ENCODE measurements at places on chromosomes 4 and X.
A peak's percentile ranks its signal among the peaks of the same experiment; 100 is the strongest.

DNA sequence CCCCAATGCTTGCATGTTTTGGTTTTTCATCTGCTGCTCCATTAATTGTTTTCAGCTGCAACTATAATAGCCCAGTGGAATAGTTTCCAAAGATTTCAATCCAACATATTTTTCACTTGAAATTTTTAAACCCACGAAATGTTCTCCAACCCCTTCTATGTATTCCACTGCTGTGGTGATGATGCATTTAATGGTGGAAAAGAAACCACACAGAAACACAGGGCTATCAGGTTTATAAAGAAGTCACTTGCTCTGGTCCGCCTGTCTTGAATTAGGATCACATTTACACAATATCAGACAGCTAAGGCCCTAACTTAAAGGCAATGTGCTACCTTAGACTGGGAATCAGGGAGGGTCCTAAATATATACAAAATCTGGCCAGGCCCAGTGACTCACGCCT, 35.0 kb downstream of the OPHN1 start:
- DNase-seq, result no peak

- DNase-seq, result no peak
These were observed 47.4 kb downstream of the WDR1 start for GRCh38 chr4:10069075-10069642.

GRCh38 chr4:133402616-133403015, 253.5 kb downstream of the PCDH10 start:
- DNase-seq, result no peak

DNA sequence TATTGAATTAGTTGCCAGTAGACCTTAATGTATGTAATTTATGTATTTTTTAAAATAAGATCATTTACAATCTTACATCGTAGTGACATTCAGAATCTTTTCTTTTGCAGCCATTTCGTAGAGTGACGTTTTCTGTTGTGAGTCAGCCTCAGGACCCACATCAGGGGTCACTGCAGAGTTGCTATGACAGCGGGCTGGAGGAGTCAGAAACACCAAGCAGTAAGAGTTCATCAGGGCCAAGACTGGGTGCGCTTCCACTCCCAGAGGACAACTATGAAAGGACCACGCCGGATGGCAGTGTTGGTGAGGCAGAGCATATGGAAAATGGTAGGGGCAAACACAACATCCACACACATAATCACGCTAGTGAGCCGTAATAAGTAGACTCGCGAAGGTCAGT, 199.9 kb downstream of the PCDH7 start:
- DNase-seq, result no peak

DNA sequence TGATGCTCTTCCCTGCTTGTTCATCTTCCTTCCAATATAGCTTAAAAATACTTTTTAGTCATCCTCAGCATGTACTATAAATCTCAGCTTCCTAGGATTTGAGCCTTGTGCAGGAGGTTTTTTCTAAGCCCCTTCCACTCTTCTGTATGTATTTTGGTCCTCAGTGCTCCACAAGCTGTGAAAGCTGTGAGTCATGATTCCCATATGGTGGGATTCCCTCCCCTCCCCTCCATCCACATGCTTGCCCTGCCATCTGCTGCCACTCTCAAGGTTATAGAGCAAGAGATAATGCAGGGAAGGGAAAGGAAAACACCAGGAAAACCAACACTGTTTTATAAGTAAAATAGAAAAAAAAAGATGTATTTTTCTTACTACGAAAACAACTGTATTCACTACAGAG, 58.5 kb upstream of the AP1S2 start:
- DNase-seq, result no peak

DNA sequence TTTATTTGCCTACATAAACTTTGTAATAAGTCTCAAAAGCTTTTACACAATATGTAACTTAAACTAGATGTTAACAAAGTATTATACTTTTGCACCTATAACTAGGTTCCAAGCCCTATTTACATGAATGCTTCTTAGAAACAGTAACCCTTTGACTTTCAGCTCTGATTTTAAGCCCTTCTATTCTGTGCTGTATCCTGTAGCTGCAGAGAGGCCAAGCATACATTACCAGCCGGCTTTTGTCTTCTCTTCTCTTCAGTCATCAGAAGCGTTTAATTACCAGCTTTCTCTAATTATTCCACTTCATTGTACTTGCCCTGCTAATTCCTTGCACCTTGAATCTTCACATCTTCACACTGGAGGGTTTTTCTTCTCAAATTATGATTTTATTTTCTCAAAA, 403.1 kb downstream of the PDGFC start:
- no peak for DNase-seq

DNA sequence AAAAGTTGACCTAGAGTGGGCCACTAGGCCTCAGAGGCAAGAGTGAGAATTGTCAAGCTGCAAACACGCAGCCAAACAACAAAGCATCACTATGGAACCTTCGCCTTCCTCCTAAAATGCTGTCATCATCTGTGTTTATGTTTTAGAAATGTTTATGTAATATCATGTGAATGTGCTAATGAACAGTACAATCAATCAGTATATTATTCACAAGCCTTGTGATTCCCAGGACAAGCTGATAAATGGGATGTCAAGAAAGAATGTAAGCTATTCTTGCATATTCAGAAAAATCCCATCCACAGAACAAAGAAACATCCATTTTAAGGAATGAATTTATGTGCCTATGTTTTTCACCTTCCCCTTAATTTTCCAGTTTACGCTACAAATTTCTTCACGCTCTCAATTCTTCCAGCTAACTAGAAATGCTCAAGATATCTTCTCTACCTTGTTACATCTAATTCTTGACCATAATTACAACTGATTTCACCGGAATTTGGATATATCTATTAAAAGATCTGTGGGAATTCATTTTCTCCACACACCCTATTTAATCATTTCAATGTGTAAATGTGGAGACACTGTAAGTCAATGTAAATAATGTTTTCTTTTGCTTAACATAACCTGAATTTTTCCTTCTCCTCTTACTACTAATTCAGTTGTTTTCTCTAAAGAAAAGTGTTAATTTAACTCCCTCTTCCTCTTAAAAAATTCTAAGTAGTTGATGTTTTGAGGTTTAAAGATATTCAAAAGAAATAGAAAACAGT, 65.5 kb downstream of the LEF1 start:
- DNase-seq, result no peak

- no peak for DNase-seq
These were observed 4.0 kb downstream of the TCEAL8 start for GRCh38 chrX:103250977-103251376.

- DNase-seq, result no peak
These were observed 313.3 kb upstream of the NOCT start for GRCh38 chr4:138702190-138702824.

DNA sequence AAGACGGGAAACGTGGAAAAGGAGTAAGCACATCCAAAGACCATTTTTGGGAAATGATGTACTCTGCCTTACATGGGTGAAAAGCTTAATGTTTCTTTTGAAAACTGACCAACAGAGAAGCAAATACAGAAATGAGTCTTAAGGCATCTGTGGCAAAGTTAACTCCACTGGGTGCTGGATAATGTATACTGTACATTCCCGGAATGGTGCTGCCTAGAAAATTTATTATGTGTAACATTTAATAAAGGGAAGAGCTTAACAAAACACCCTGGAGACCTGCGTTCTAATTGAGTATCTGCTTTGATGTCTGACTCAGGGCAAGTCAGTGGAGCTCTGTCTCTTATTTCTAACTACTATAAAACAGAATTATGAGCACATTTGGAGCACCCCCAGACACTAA, 230.2 kb downstream of the MID1 start:
- DNase-seq, result no peak

DNA sequence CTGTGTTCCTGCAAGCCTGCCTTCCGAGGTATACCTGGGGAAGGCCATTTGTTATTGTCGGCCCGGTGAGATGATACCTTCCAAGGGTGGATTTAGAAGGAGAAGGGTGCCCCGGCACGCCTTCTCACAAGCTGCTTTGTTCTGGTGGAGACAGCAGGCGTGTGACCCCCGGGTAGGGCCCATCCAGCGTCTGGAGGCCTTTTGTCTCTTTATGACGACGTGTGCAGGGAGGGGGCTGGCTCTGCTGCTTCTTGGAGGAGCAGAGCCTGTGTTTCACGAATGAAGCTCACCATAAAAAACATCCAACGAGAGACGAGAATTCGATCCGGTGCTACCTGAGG, 45.3 kb downstream of the SHOX start:
- no peak for DNase-seq

GRCh38 chr4:30718021-30718542, 2.1 kb upstream of the PCDH7 start:
- peak; percentile 8 for DNase-seq

- no peak for DNase-seq
These were observed 295.6 kb downstream of the SH2D1A start for GRCh38 chrX:124641737-124642491.

GRCh38 chrX:150229030-150229429, 134.1 kb upstream of the MAMLD1 start:
- no peak for DNase-seq

- no peak for DNase-seq
These were observed 181.1 kb downstream of the EVC2 start for GRCh38 chr4:5527211-5527610.

GRCh38 chrX:121216641-121217374, 169.4 kb downstream of the GLUD2 start:
- DNase-seq, result no peak

- no peak for DNase-seq
These were observed 1123.7 kb upstream of the POU3F4 start for GRCh38 chrX:82384401-82384800.

GRCh38 chr4:1772853-1773538, 20.1 kb upstream of the FGFR3 start:
- no peak for DNase-seq

- no peak for DNase-seq
These were observed 56.0 kb downstream of the NCAPG start for GRCh38 chr4:17866810-17867209.

DNA sequence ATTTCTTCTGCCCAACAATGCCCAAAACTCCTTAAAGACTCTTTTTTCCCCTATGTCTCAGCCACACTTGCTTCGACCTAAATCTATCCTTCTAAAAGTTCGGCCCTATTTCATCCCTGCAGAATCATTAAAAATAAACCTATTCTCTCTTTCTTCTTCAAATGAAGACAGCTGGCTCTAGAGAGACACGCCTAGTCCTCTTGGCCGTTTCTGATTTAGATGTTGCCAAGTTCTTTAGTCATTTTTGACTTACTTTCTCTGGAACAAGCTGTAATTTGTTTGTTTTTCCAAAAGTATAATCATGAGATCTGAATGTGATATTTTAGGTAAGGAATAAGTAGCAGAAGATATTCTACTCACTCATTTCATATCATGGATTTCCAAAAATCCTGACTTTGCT, 211.6 kb downstream of the CENPC start:
- DNase-seq, result no peak

- no peak for DNase-seq
These were observed 5.7 kb downstream of the ELK1 start for GRCh38 chrX:47644557-47645091.

- DNase-seq, result no peak
These were observed 239.3 kb downstream of the RPA4 start for GRCh38 chrX:97123001-97123400.

GRCh38 chrX:40258909-40259308, 161.2 kb upstream of the BCOR start:
- DNase-seq, result no peak

- DNase-seq, result no peak
These were observed 38.8 kb downstream of the SLC34A2 start for GRCh38 chr4:25694466-25694865.

DNA sequence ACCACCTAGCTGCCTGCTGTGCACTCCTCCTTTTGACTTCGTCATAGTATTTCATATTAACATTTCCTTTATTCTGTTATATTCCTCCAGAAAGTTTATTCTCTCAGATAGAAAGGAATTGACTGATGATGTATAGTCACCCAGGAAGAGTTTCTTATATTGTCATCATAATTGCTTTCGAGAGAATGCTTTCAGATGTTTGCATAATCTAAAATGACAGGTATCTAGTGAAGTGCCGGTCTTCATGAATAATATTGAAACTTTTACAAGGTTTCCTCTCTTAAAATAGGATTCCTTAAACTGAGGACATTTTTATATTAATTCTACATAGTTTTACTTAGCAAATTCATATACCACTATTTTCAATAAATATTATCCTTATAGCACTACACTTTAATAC, 10.1 kb downstream of the SEC24D start:
- no peak for DNase-seq

DNA sequence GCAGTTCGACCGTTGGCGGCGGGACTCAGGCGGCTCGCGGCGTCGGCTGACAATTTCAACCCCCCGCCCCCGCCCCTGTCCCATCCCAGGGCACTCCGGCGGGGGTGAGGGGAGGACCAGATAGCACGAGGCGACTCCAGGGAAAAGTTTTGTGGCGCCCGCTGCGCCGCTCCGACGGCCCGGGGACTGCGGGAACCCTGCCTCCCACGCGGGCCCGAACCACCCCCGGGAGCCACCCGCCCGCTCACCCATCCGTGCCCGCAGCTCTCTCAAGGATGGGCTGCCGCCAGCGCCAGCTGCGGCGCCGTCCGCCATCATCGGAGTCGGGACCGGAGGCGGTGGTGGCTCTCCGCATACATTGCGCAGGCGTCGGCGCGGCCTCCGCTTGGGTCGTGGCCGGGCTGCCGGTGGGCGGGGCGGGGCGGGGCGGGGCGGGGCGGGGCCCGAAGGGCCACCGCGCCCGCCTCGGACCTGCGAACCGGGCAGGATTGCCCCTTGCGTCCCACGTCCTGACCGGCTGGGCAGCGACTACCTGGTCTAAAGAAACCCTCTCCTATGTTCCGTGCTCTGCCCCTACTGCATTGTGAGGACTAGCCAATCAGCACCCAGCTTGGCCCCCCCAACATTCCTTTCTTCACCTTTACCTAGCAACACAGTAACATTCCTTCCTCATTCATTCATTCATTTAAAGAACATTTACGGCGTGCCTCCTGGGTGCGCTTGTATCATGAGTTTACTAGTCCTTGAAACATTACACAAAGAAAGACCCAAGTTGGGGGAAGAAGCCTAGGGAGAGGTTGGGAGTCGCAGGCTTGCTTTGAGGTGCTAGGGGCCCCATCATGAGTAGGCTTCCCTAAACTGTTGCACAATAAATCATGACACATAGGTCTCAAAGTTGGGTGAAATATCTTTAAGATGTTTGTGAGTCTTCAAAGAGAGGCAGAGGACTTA, at the start of gene MAP7D3:
MAP7D3 (minus strand) TSS at position 360 of the 951 bp plus-strand sequence; CDS start at position 318, 42 bp downstream.
- peak; percentile 62 for DNase-seq

DNA sequence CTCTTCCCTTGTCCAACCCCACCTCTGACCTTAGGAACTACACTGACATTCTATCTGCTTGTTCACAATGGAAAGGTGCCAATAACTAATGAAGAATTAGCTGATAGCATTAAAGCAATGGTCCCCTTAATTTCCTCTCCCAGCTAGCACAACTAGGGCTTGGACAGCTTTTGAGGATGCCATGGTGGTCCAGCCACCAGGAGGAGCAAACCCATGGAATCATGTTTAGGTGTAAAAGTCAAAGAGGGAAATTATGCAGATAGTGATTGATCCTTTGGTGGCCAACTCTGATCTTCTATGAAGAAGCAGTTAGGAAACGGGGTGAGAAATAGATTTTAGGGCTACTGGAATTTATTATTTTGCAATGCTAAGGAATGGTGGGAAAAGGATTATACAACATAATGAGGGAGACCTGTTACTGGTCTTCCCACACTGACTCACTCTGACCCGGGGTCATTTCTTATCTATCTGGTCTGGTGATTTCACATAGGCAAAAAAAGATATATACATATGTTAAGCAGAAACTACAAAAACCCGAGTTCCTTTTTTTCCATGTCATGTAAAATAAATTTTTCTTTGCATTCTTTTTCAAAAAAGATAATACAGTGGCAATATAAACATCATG, 45.8 kb upstream of the FBXW7 start:
- DNase-seq, result no peak

GRCh38 chr4:112857461-112857860, 192.0 kb upstream of the ANK2 start:
- DNase-seq, result no peak

Data from GM12892 (cell line).